CD4-positive, alpha-beta T cell (primary cell): ENCODE measurements at places on chromosomes 2 and 18.

- no peak for DNase-seq
Observed at GRCh38 chr2:25280051-25280687, 61.6 kb downstream of the DNMT3A start.

DNA sequence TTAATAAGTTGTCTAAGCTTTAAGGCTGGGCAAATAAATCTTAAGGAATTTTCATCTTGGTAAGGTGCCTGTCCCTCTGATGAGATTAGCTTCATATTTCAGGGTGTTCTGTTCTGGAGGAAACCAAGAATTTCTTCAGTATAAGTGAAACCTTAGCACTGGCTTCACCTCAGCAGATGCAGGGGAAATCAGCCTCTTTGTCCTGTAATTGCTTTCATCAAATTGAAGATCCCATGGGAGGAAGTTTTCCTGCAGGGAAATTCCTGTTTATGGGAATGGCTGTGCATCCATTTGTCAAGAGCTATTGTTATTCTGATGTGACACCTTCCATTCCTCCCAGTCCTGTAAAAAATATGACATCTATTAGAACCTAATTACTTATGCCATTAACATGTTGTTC, 174.5 kb downstream of the PTPRM start:
- DNase-seq, result no peak

GRCh38 chr2:238915596-238915995, 67.7 kb downstream of the TWIST2 start:
- no peak for DNase-seq

- DNase-seq, result no peak
Observed at GRCh38 chr2:126699716-126700581, 44.0 kb downstream of the GYPC start.

GRCh38 chr2:45919160-45919650, 267.7 kb downstream of the PRKCE start:
- DNase-seq, result no peak

DNA sequence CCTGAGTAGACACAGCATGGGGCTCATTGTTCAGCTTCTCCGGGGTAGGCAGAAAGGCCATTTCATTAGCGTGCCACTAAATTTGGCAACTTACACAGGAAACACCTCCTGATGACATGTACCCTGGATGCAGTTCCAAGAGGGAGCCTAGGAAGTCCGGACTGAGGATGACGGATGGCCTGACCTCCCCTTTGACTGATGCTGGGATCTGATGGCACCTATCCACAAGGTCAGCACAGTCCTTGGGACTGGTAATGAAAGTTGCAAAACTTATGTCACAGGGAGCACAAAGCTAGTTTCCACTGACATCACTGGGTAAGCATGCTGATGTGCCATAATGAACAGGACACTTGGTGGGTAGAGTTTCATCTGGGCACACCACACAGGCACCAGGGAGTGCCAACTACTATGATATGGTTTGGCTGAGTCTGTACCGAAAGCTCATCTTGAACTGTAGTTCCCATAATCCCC, 126.7 kb upstream of the ARL4C start:
- no peak for DNase-seq

DNA sequence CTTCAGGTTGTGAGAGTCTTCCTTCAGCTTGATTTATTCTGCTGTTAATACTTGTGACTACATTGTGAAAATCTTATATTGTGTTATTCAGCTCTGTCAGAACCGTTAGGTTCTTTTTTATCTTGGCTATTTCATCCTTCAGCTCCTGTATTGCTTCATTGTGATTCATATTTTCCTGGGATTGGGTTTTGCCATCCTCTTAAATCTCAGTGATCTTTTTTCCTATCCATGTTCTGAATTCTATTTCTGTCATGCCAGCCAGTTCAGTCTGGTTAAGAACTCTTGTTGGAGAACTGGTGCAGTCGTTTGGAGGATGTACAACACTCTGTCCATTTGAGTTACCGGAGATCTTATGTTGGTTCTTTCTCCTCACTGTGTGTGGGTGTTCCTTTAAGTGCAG, 19.1 kb downstream of the MSTN start:
- no peak for DNase-seq

- DNase-seq, result no peak
Observed at GRCh38 chr2:149261692-149262091, 68.7 kb upstream of the LYPD6 start.

- DNase-seq, result no peak
Observed at GRCh38 chr18:57077786-57078552, 68.9 kb upstream of the BOD1L2 start.

GRCh38 chr2:241865957-241866789, 3.4 kb upstream of the RTP5 start:
- no peak for DNase-seq

DNA sequence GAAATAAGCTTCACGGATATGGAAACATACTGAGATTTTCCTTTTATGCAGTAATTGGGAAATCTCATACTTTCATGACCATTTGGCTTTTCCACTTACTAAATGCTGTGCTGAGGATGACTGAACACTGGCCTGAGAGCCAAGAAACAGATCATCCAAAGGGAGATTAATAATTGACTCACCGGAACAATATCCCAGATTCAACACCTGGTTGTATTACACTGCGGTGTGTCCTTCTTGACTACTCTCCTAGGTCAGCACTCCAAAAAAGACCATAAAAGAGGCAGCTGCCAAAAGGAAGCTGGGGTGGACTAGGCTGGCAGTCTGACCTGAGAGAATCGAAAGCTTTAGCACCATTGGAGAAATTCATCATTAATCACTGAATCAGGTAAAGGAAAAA, 469.1 kb downstream of the CBLN2 start:
- DNase-seq, result no peak

- no peak for DNase-seq
Observed at GRCh38 chr2:69828938-69829255, 563 bp upstream of the GMCL1 start.

GRCh38 chr2:224876522-224876921, 160.4 kb upstream of the CCDC195 start:
- DNase-seq, result no peak

- no peak for DNase-seq
Observed at GRCh38 chr2:117621326-117621725, 193.2 kb upstream of the DDX18 start.

DNA sequence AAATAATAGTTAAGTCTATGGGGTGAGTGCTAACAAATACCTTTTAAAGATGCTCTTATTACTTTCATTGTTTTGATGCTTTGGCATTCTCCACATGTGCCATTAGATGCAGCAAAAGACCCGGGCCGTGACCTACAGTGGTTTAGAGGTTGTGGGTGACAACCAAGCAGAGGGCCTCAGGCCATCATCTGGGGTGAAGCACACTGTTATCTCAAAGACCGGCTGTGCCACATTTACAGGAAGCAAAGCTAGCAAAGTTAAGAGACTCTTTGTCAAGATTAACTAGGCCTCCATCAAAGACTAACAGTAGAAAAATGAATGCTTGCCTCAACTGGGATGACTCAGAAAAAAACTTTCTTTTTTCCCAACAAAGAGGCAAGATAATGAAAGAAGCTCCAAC, 695.3 kb downstream of the SATB2 start:
- no peak for DNase-seq

- DNase-seq, result no peak
Observed at GRCh38 chr2:165796819-165797530, 2.9 kb upstream of the GALNT3 start.

DNA sequence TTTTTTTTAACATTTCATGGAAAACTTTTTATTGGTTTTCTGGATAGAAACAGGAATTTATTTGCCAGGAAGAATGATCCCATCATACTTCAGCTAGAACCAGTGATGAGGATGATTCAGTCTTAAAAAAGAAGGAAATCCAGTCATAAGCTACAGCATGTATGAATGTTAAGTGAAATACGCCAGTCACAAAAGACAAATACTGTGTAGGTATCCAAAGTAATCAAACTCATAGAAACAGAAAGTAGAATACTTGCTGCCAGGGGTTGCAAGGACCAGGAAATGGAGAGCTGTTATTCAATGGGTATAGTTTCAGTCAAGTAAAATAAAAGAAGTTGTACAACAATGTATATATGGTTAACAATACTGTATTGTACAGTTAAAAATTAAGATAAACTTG, 21.3 kb downstream of the PSME4 start:
- DNase-seq, result no peak
